NCI-H187 (cell line): ENCODE measurements at places on chromosomes 4 and X.

DNA sequence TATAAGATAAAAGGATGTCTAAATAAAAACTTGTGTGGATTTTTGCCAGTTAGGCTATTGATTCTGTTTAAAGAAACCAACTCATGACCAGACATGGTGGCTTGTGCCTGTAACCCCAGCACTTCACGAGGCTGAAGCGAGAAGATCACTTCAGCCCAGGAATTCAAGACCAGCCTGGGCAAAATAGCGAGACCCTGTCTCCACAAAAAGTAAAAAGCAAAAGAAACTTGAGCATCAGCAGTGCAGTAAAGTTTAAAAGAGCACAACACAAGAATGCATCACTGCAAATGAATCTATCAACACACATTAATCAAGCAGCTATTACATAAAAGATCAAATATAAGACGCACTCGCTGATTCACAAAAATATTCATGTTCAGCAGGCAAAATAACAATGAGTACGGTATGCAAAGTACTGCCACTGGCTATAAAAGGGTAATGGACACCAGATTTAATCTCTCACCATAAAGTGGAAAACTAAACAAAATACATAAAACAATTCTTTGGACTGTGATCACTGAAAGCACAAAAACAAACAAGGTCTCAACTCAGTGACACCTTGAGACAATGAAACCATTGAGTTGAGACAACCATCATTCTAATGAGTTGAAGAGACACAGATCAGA is 41.3 kb downstream of the LRBA start:
- DNase-seq, result no peak

DNA sequence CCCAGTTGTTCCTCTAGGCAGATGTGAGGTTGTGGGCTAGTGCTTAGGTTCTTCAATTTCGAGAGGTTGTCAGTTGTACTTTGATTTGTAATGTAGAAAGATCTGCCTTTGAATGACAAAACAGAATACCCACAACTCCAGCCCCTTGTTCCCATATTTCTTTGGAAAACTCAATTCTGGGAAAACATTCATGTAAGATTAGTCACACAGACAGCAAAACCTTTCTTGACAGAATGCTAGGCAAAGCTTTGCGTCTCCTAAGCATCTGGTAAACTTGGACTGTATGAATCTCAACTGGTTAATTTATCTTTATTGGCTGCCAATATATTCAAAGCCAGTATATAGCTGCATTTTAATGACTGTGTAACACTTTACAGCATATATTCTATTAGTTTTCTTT is 34.9 kb downstream of the NOCT start:
- DNase-seq, result no peak

DNA sequence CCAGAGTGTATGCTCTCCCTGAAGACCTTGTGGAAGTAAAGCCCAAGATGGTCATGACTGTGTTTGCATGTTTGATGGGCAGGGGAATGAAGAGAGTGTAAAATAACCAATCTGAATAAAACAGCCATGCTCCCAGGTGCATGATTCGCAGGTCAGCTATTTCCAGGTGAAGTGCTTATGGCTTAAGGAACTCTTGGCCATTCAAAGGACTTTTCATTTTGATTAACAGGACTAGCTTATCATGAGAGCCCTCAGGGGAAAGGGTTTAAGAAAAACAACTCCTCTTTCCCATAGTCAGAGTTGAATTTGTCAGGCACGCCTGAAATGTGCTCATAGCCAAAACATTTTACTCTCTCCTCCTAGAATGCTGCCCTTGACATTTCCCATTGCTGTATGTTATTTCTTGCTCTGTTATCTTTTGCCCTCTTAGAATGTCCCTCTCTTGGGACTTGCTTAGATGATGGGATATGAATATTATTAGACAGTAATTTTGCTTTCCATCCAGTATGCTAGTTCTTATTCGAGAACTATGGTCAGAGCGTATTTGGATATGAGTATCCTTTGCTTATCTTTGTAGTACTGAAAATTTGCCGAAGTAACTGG is 88.6 kb downstream of the PLS3 start:
- DNase-seq, result no peak

- no peak for DNase-seq
Observed at GRCh38 chr4:181939199-181939945, 303.8 kb upstream of the TENM3 start.

DNA sequence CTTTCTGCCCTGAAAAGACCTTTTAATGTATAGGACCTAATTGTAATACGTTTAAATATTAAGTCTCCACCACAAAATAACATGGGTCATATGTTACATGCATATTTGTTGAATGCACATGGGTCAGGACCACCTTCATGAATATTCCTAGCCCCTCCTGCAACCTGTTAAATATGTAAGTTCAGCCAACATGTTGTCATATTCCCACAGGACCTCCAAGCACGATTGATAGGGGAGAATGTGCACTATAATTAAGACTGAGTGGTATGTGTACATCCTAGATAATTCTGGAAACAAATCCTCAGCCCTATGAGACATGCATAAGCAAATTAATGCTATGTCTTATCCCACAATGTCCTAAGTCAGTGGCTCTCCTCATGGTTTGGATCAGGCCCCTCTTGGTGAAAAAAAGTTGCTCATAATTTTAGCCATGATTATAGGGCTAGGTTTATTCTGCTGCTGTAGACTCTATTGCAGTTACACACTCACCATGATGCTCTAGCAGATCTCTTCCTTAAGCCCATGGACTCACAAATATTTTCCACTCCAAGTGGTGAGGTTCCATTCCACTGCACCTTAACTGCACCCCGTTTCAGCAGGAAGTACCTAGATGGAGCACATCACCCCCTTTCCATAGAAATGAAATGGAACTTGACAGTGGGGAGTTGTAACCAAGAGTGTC is 10.2 kb downstream of the TIGD2 start:
- DNase-seq, result no peak

- DNase-seq, result no peak
Observed at GRCh38 chr4:26858035-26858918, 2.4 kb upstream of the STIM2 start.

DNA sequence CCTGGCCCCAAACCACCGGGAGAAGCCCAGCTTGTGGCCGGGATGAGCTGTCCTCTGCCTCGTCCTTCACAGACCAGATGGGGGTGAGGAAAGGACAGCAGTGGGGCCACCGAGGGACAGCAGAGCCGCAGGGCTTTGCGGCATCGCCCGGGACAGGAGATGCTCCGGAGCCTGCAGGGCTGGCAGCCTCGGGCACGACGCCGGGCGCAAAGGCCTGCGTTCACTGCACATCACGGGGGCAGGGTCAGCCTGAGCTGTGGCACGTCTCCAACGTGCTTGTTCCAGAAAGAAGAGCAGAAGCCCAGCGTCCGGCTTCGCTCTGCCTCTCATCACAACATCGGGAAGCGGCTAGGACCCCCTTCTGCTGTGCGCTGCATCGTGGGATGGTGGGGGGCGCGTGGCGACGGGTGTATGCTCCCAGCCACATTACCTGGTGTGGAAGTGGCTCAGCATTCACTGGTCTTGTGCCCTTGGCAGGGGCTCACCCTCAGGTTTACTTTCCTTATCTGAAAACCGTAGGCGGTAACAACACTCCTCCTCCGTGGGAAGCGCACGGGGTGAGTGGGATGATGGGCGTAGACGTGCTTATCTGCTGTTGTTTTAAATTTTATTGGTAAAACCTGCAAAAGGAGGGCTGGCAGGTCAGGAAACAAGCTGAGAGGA is 7.4 kb downstream of the TADA2B start:
- DNase-seq, result no peak

GRCh38 chr4:186190581-186191199 is 677 bp upstream of the CYP4V2 start:
- no peak for DNase-seq

DNA sequence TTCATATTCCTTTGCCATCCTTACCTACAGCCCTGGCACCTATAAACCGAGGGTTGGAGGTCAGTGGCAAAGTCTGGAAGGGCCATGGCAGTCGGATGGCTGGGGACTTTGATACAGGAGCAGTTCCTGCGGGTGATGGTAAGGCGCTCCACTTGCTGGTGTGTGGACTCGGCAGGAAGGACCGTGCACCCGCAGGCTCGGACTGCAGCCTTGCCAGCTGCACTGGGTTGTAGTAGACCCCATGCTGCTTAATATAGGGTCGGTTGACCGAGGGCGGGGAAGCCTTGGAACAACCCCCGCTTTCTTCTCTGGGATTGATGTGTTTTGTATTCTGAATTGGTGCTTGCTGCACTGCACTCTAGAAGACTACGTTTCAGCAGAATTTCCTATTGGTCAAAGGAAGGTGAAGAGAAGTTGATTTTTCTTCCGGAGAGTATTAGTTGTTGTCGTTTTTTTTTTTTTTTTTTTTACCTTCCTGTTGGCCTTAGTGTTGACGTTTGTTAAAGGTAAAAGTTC is 638 bp downstream of the BLTP1 start:
- no peak for DNase-seq

DNA sequence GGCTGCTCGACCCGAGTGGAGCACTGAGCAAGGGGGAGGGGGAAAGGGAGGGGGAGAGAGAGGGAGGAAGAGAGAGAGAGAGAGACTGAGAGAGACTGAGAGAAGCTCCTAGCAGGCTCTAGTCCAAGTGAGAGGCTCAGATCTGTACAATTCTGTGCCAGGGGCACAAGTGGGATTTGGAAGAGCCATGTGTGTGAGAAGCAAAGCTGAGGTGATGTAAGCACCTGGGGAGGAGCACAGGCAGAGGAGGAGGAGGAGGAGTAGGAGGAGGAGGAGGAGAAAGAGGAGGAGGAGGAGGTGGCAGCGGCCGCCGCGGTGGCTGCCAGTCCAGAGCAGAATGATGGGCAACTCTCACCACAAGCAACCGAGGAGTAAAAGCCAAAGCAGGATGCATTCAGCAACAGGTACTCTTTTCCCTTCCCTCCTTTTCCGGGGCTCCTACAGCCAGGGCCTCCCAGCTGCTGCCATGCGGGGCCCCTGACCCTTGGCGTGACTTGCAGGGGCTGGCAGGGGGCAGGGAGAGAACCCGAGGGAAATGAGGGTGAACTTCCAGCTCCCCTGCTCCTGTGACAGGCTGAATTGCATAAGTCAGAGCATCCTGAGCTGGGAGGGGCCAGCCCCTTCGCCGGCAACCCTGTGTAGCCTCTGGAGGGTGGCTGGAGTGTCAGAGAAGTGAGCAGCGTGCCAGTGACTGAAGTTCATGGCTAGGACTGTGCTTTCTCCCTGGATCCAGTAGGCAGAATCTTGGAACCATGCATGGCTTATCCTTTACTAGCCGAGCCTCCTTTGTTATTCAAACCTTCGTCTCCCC is 62.2 kb downstream of the RTL5 start:
- DNase-seq, result no peak

DNA sequence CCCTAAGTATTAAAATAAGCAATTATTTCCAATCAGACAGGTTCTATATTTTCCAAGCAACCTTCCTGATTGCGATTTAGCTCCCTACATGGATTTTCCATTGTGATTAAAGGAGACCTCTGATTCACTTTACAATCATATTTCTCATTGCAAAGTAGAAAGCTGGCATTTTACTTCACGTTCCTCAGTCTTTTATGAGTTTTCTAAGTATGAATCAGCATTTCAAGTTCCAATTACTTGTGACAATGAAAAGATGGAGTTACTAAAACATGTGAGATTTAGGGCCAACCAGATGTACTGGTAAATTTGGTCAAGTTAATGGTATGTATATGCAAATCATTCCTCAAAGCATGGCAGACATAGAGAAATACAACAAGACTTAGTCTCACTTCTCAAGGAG is 206.2 kb downstream of the KCNIP4 start:
- DNase-seq, result no peak
